ENCODE measurements at places on chromosomes 6 and 20. TPM values are rescaled to one million over a fixed set of nuclear protein-coding genes. Genes with fewer than 3 reads are reported as not detected.

The NOTCH4 gene
- total RNA-seq = 9.1 TPM

The C6orf58 gene
- total RNA-seq = not detected

The DNAAF9 gene
- total RNA-seq = 9.6 TPM

DNA sequence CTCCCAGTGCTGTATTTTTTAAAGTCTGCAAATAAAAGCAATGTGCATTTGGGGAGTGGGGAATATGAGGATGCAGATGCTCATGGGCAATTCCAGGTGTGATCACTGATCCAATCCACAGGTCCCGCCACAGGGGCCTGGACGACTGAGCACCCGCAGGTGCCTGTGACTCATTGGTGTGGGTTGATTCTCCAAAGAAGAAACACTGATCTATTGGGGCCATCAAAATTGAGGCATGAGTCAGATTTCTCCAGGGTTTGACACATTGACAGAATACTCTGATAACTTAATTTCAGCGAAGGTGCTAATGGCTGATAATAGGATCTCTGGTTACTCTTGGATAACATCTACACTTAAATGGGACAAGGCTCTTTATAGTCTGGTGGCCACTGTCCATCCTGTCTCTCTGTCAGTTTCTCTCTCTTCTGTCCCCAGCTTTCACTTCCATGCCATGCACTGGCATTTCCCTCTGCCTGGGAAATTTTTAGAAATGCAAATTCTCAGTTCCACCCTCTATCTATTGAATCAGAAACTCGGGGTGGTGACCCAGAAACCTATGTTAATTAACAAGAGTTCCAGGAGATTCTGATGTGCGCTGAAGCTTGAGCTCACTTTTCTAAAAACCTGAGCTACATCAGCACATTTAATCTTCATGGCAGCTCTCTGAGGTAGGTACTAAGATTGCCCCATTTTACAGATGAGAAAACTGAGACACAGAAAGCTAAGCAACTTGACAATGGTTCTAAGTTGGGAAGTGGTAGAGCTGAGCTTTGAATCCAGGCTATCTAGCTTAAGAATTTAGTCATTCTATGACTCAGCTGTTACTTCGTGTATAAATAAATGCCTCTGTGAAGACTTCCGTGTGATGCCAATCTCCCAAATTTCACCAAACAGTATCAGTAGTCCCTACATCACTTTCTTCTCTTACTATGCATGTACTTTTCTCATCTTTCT lies 10.2 kb upstream of the RCAN2 start:
- no peak for DNase-seq

DNA sequence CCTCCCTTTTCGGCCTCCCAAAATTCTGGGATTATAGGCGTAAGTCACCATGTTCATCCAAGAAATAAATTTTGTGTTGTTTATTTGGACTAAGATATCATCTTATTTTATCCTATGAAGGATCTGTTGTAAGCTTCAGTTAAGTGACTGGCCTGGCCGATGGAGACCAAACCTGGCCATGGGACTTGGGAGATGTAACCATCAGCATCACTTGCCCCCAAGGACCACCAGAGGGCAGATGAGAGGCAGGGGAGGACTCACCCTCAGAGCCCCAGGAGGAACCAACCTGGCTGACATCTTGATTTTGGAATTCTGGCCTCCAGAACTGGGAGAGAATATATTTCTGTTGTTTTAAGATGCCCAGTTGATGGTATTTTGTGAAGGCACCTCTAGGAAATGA lies 266.7 kb downstream of the CDH26 start:
- DNase-seq = no peak

DNA sequence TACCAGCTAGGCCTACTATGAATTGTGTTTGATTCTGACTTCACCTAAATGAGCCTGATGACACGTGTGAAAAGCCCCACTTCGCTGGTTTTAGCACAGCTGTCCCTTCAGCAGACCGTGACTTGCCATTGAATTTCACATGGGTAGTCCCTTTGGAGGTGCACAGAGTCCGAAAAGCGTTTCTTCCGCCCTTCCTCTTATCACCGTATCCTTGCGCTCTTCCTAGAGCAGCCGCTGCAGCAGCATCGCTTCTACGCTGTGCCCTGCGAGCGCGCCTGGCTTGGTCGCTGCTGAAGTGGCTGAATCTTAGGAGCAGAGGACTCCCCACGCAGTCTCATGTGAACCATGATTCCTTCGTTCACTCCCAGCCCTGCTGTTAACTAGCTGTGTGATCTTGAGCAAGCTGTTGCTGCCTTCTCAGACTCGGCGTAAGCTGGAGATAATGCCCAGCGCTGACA lies 127.0 kb downstream of the PACRG start:
- DNase-seq = no peak

DNA sequence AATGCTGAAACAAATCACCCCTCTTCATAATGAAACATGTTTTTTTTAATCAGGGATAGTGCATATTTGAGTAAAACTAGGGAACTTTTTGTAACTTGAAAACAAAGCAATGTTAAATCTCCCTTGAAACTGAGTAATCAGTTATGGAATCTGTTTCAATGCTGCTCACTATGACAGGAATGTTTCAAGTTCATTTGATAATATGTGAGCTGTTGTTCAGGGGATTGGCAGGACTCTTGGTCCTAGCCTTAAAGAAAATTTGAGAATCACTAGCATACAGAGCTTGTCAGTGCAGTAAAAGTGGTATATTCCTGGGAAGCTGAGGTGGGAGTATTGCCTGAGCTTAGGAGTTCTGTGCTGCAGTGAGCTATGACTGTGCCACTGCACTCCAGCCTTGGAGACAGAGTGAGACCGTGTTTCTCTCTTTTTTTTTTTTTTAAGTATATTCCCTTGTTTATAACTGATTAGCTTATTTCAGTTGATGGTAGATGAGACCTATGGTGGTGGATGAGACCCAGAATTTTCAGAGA lies 21.6 kb upstream of the CALHM6 start:
- no peak for DNase-seq

GRCh38 chr6:148565930-148566663 lies 180.7 kb upstream of the UST start:
- peak; percentile 32 for DNase-seq

GRCh38 chr6:24140591-24140990 lies 14.6 kb downstream of the NRSN1 start:
- no peak for DNase-seq

DNA sequence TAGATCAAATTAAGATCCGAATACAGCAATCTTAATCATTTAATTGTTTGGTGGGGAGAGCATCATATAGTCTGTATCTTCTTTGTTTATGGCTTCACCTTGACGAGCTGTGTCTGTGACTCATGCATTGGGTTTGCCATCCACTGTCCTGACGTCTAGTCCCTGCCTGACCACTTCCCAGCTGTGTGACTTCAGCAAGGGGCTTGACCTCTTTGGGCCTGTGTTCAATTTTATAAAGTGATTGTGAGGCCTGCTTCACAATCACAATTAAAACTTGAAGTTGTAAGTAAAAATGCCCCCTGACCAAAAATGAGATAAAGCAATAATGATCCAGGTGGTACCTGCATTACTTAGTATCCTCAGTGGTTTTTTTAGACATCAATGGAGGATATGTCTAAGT lies 209.2 kb downstream of the ZNF217 start:
- no peak for DNase-seq
